ENCODE measurements at places on chromosomes 11 and 22.

DNA sequence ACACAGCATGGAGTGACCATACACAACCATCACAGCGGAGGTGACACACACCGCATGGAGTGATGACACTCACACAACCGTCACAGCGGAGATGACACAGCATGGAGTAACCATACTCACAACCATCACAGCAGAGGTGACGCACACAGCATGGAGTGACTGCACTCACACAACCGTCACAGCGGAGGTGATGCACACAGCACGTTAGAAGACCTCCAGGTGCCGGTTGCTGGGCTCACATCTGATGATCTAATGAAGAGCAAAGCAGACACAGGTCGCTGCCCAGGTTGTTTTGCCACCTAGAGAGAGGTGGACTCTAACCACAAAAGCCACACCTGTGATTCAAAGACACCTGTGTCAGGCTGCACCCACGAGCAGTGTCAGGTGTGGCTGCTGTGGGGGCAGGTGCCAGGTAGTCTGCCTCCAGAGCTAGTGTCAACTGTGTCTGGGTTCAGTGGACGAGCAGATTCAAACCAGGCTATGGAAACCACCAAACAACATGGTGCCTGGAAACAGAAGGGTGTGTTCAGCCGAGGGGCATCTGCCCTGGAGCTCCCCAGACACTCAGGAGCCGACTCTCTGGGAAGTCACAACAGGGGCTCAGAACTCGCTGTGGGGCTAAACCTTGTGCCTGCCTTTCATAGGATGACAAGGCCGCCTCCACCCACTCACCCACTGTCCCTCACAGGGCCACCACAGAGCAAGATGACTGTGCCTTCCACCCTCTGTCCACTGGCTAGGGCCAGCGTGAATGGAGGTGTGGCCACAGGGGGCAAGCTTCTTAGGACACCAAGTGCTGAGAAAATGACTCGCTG lies 608.2 kb downstream of the TBC1D22A start:
- DNase-seq = no peak

DNA sequence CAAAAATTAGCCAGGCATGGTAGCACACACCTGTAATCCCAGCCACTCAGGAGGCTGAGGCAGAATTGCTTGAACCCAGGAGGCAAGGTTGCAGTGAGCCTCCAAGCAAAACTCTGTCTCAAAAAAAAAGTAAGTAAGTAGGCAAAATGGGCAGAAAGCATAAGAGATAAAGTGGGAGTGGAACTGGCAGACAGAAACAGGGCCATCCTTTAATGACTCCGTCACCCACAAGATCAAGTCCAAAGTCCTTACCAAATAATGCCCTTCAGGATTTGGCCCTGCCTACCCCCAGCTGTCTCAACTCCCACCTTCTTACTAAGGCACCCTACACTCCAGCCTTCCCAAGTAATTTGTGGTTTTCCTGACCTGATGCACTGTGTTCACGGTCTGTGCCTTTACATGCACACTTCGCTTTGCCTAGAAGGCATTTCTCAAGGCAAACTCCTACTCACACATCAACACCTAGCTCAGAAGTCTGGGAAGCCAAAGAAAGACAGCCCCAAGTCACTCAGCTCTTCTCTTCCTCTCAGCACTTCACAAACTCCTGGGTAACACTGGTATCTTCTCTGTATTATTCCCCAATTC lies 6.1 kb downstream of the MAPK1 start:
- DNase-seq = no peak

DNA sequence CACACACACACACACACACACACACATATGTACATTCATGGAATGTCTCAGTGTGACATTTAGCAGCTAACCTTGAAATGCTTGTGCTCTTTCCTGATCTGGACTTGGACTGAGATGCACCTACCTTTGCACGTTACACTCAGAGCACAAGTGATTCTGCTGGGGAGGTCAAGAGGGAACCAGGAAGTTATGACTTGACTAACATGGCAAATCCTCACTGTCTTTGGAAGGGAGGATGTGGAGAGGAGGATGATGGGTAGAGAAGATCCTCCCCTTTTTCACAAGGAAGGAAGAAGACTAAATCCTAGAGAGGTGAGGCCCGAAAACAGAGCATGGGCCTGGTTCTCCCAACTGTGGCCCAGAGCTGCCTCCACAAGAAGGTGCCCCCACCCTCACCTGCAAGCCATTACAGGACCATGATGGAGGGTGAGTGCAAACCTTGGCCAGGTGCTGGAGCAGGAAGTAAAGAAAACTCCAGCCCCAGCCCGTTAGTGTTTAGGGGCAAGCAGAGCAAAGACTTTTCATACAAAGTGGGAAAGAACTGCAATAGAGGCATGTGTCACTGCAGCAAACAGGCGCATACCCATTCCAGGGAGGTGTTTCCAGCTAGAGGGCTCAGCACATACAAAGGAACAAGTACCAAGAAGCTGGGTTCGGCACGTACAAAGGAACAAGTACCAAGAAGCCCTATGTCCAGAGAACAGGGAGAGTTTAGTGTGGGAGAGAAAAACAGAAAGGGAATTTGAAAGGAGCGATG lies 26.4 kb downstream of the SCN4B start:
- DNase-seq = no peak

DNA sequence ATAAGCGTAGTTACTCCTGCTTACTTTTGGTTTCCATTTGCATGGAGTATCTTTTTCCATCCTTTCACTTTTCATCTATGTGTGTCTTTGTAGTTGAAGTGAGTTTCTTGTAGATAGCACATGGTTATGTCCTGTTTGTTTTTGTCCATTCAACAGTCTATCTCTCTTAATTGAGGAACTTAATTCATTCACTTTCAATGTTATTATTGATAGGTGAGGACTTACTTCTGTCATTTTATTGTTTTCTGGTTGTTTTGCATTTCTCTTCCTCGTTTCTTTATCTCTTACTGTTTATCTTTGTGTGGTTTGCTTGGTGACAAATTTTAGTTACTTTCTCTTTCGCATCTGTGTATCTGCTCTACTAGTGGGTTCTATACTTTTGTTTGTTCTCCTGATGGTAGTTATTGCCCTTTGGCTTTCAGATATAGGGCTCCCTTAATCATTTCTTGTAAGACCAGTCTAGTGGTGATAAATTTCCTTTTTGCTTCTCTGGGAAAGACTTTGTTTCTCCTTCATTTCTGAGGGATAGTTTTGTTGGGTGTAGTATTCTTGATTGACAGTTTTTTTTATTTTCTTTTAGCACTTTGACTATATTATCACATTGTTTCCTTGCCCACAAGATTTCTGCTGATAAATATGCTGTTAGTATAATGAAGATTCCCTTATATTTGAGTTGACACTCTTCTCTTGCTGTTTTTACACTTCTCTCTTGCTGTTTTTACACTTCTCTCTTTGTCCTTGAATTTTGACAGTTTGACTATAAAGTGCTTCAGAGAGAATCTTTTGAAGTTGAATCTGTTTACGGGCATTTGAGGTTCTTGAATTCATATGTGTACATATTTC lies 9.0 kb upstream of the RAG1 start:
- DNase-seq = no peak

- peak; percentile 63 for DNase-seq
Measured at GRCh38 chr22:26573026-26573662, 16.8 kb downstream of the TPST2 start.

DNA sequence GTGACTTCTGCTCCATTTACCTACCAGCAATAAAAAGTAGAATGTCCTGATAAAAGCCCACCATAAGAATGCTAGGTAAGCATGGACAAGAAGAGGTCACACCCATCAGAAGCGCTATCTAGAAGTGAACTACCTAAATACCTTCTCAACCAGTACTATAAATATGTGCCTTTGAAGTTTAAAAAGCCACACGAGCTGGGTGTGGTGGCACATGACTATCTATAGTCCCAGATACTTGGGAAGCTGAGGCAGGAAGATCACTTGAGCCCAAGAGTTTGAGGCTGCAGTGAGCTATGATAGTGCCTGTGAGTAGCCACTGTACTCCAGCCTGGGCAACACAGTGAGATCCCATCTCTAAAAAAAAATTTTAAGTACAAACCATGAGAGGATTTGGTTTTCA lies 66.7 kb downstream of the PACSIN2 start:
- DNase-seq = no peak

DNA sequence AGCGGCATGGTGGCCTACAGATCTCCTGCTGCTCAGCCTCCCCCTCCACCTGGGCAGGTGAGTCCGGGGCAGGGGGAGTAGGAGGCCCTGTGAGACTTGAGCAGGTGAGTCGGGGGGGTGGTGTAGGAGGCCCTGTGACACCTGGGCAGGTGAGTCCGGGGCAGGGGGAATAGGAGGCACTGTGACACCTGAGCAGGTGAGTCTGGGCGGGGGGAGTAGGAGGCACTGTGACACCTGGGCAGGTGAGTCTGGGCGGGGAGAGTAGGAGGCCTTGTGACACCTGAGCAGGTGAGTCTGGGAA lies 299.3 kb downstream of the BRD1 start:
- no peak for DNase-seq

DNA sequence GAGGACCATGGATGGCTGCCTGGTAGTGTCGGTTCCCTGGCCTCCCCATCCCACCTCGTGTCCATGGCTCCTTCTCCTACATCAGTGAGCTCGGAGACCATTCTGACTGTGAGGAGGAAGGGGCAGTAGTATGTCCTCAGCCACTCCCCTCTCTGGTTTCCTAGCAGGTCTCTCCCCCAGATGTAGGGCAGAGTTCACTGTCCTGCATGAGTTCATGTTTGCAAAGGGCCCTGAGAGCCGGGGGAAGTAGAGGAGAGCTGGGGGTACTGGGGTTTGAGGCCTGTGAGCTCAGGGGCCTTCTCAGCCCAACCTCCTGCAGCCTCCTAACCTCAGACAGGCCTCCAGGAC lies 18.4 kb upstream of the ST3GAL4 start:
- no peak for DNase-seq

DNA sequence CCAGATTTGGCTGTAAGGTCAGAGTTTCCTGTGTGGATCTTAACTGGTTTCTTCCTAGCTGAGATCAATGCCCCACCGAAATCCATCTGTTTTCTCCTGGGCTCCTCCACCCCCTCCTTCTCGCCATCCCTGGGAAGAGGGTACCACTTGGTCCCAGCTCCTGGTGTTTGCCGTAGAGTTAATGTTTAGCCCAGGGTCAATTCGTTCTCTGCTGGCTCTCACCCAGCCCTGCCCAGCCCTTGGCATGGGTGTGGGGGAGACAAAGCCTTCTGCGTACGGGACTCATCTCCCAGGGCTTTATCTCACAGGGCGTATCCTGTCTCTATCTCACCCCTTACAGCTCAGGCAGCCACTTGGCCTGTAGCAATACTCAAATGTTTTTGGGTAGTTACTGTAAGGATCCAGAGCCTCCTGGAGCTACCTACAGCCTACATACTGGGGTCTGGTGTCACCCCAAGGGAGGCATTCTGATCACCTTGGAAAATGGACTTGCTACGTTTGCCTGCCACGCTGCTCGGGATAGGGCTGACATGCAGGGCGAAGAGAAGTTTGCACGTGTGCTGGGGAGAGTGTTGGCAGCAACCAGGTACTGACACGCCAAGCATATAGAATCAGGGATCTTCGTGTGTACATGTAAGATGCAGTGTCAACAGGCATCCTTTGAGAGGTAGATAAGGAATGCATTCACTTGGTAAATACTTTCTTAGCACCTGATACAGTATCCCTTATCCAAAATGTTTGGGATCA lies 66.1 kb downstream of the SCN3B start:
- DNase-seq = no peak

- DNase-seq = no peak
Measured at GRCh38 chr22:49432897-49433443, 394.7 kb downstream of the BRD1 start.

- no peak for DNase-seq
Measured at GRCh38 chr22:17266251-17266971, 47.2 kb upstream of the ADA2 start.

- no peak for DNase-seq
Measured at GRCh38 chr11:6094186-6094585, 13.3 kb upstream of the OR56B4 start.

GRCh38 chr22:35322126-35322525 lies 22.4 kb downstream of the TOM1 start:
- no peak for DNase-seq

GRCh38 chr22:19103880-19104821 lies 18.1 kb downstream of the DGCR2 start:
- no peak for DNase-seq

- DNase-seq = no peak
Measured at GRCh38 chr22:27295040-27295439, 506.5 kb downstream of the MN1 start.

DNA sequence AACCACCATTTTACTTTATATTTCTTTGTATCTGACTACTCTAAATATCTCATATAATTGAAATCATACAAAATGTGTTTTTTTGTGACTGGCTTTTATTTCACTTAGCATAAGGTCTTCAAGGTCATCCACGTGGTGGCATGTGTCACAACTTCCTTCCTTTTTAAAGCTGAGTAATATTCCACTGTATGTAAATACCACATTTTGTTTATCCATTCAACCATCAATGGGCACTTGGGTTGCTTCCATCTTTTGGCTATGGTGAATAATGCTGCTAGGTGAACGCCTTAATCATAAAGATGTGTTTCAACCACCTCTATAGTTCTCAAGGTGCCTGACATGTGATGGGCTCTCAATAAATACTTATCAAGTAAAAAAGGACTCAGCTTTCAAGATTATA lies 15.5 kb downstream of the RAB30 start:
- no peak for DNase-seq

DNA sequence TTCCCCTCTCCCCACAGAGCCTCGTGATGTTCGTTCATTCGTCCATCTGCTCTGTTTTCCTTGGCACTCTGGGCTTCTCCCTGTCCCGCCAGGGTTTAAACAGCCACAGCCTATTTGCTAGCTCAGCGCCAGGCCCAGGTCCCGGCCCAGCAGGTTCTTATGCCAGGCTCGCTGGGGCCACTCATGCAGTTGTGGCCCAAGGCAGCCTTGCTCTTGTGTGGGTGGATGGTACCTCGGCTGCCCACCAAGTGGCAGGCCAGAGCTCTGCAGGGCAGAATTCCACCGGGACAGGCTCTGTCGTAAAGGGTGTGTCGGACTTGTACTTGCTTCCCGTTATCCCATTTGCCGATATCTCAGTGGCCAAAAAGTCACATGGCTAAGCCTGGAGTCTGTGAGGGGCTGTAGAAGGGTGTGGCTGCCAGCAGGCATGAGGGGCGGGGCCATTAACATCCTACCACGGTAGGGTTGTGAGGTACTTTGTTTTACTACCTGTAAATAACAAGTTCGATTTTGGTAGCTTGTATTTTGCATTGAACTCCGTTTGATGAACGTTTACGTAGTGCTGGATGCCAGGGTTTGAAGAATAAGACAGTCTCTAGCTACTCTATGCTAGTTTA lies 7.9 kb downstream of the FAM118A start:
- DNase-seq = peak; percentile 77

DNA sequence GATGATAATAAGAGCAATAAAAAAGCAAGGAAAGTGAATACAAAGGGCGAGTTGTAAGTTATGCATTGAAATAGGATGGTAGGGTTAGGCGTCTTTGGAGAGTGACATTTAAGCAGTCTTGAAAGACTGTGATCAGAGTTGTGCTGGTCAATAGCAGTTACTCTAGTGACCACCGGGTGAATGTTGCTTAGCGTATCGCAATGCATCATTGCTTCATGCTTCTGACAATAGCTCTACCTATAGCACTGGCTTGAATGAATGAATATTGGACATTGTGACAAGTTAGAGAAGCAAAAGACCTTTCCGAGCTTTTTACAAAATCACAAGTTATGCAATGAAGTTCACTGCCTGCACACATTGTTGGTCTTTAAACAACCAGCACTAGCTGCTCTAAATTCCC lies 7.7 kb upstream of the OR8B12 start:
- no peak for DNase-seq

Measured in CD4-positive, alpha-beta T cell treated with Interleukin-15 for 1 hour (primary cell).